CD14-positive monocyte (primary cell): ENCODE measurements at places on chromosomes 2 and 18. TPM values are rescaled to one million over a fixed set of nuclear protein-coding genes. Genes with fewer than 3 reads are reported as not detected.

Gene TWIST2
- 0.49 TPM for polyA plus RNA-seq

Gene PARD6G
- polyA plus RNA-seq, result not detected

Gene TPO
- not detected for polyA plus RNA-seq

Gene FNDC4
- not detected in 2 replicates for polyA plus RNA-seq

Gene MOGAT1
- not detected for polyA plus RNA-seq

Gene WDSUB1
- polyA plus RNA-seq, result 17.8 TPM

Gene TLX2
- not detected in 2 replicates for polyA plus RNA-seq

Gene TUBA4B
- not detected for polyA plus RNA-seq

Gene WDPCP
- 3.5 and 5.2 TPM in 2 replicates for polyA plus RNA-seq

Gene WDFY1
- polyA plus RNA-seq, result 26.9 and 59.8 TPM in 2 replicates

Gene BCL11A
- 8.7 TPM for polyA plus RNA-seq

Gene RGPD4
- not detected for polyA plus RNA-seq

Gene SLC23A3
- polyA plus RNA-seq, result not detected

Gene ZEB2
- 93.8 TPM for polyA plus RNA-seq

Gene HOXD1
- not detected in 2 replicates for polyA plus RNA-seq

Gene SULT1C4
- not detected for polyA plus RNA-seq

Gene KLHL30
- polyA plus RNA-seq, result 0.01 TPM in 1 of 2 replicates, not detected in the other

Gene CDH2
- polyA plus RNA-seq, result 0.32 TPM

Gene SPR
- polyA plus RNA-seq, result 2.9 and 3.4 TPM in 2 replicates

Gene BOK
- not detected for polyA plus RNA-seq

Gene ZBTB7C
- not detected for polyA plus RNA-seq

Gene ALPP
- polyA plus RNA-seq, result not detected

Gene PROM2
- not detected for polyA plus RNA-seq

Gene SIX3
- polyA plus RNA-seq, result not detected

Gene DNPEP
- polyA plus RNA-seq, result 60.6 TPM

Gene CCL20
- 0.47 TPM for polyA plus RNA-seq

Gene UCN
- 2.2 and 4.1 TPM in 2 replicates for polyA plus RNA-seq

Gene CTLA4
- polyA plus RNA-seq, result 0.08 TPM in 1 of 2 replicates, not detected in the other

Gene TEX51
- polyA plus RNA-seq, result not detected

Gene ZSCAN30
- 1.7 TPM for polyA plus RNA-seq

Gene TRABD2A
- 0.95 TPM for polyA plus RNA-seq

Gene TRAPPC12
- 26.6 TPM for polyA plus RNA-seq

Gene NLRC4
- polyA plus RNA-seq, result 12.0 and 18.8 TPM in 2 replicates

Gene SOX11
- not detected in 2 replicates for polyA plus RNA-seq

Gene ITGA6
- 0.36 TPM for polyA plus RNA-seq

Gene MARS2
- polyA plus RNA-seq, result 1.3 TPM

Gene PPP3R1
- 8.7 TPM for polyA plus RNA-seq

Gene CD207
- 0.05 TPM in 1 of 2 replicates, not detected in the other for polyA plus RNA-seq

Gene IL18R1
- polyA plus RNA-seq, result 0.11 TPM

Gene HJURP
- polyA plus RNA-seq, result 0.03 TPM in 1 of 2 replicates, not detected in the other
